Stimulated activated CD4-positive, alpha-beta T cell treated with anti-CD3 and anti-CD28 coated beads, TNF-alpha, amount 100 ng/mL, for 4 hours (primary cell): ENCODE measurements at places on chromosomes 5 and 9.

- no peak for DNase-seq
Observed at GRCh38 chr9:137426018-137426681, 3.0 kb downstream of the NOXA1 start.

DNA sequence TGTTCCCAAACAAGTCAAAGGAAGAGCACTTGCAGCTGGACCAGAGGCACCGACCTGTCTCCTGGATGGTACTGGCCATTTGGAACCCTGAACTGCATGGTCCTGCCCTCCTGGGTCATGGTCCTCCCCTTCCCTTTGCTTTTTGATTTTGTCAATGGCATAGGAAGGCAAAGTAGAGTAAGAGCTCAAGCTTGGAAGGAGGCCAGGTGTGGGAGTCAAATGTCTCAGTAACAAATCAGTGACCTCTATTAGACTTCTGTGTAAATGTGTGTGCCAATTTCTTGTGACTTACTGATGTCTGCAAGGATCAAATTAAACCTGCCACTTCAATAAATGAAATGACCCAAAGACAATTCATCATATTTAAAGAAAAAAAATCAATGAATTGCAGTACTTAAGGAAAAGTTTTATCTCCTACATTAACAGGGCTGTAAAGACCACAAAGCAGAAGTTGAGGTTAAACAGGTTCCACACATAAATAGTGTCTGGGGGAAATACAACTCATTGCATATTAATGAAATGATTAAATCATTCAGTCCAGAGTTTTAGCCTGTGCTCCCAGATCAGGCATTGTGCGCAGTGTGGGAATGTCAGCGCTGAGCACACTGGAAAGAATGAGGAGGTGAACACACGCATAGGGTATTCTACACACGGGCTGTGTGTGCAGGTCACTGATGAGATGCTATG, 32.7 kb downstream of the OSMR start:
- no peak for DNase-seq

- no peak for DNase-seq
Observed at GRCh38 chr5:955886-956761, 52.5 kb upstream of the NKD2 start.

DNA sequence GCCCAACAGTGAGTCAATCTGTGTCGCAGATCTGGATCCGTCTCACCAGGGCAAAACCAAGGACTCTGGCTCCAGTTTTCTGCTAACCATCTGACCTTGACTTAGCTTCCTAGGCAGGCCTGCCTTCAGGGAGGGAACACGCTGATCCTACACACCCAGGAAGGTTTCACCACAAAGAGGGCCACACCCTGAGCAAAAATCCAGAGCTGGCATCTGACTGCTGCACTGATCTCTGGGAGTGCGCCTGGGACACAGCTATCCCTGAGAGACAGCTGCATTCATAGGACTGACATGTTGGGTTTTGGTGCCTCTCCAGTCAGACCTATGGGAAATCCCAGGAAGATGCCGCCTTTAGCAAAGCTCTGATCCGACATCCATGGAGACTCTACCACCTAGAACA, 47.5 kb downstream of the CDK5RAP2 start:
- DNase-seq = no peak

DNA sequence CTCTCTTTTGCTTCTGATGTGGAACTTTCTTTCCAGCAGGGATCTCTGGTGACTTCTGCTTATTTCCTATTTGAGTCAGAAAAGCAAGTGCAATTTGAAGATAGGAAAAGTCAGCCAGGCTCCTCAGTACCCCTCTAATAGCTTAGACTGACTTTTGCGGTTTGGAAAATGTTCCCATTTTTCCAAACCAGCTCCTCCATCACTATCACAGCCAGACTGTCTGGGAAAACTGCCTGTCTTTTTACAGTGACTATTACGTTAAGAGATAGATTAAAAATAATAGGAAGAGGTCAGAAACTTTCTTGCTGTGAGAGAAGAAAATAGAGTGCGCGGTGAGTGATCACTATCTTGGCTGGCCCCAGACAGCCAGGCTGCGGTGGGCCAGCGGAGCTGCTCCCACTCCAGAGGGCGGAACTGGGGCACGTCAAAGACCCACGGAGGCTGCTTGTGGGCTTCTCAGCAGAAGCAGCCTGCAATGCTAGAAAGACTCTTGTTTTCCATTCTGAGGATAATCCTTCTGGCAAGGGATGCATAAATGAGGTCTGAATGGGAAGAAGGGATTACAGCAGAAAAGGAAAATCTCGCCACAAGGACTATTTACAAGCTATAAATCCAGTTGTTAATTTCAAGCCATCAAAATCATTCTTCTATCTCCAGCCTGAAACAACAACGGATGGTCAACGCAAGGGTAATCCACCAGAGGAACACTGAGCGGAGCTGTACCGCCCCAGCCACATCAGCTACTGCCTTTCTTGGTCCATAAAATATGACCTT, 151.0 kb upstream of the MSX2 start:
- DNase-seq = no peak

GRCh38 chr5:1318659-1319251, 23.9 kb upstream of the TERT start:
- no peak for DNase-seq

DNA sequence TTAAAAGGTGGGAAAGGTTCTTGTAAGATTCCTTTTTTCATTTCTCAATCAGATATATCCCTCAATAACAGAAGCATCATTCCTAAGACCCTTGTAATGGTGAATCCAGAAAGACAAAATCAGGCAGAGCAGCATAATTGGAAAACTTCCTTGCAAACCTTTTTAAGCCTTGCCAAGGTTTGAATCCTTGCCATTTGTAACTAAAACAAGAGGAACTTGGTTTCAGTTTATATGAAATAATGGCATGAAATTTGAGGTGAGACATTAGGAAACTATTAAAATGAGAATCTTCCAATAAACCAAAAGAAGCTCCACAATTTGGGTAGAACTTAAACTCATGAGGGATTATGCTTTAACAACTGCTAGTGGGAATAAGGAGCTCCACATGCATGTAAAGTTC, 384.7 kb upstream of the SMC2 start:
- DNase-seq = no peak

- DNase-seq = no peak
Observed at GRCh38 chr9:76528056-76528455, 69.1 kb downstream of the GCNT1 start.

DNA sequence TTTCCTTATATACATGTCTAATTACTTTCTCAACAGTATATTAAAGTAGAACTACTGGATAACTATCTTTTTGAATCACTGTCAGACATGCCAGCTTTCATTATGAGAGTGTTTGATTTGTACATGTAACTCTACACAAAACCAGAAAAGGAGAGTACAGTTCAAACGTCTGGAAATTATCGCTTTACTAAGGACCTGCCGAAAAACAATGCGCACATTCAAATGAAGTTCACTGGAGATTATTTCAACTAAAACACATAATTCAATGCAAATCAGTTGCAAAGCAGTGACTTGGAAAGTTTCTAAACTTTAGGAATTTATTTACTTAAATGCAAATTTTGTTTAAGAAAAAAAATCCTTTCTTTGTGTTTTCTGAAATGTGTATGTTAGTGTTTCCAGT, 942.5 kb downstream of the EFNA5 start:
- no peak for DNase-seq

DNA sequence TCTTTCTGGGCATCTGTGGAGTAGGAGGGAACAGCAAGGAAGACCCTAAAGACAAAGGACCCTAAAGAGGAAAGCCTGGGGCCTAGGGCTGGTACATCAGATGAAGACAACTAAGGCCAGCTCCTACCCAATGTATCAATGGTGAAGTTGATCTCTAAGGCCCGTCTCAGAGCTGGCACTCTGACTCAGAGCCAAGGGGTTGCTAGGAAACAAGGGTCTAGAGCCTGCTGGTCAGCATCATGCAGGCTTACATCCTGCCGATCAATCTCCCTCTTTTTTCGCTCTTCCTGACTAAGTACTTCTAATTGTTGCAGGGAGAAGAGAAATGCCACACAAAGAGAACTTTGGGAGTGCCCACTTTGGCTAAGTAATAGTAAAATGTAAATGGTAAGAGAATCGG, 26.2 kb downstream of the TRIM32 start:
- no peak for DNase-seq

DNA sequence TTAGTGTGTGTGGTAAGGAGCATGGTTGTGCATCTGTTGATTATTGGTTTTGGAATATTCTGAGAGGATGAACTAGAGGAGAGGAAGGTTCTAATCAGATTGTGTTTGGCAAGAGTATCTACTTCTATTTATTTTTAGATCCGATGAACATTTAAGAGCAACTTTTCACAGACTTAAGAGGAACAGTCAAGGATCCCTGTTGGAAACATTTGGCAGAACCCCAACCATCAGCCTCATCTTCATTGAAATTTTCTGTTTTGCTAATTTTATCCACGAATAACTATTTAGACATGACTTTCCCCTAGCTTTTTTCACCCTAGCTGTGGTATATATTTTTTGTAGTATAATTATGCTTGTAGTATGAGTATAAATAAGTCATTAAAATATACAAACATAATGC, 868.5 kb downstream of the MAT2B start:
- no peak for DNase-seq

- DNase-seq = no peak
Observed at GRCh38 chr5:131302506-131302905, 38.7 kb downstream of the CDC42SE2 start.

GRCh38 chr5:135951257-135951656, 3.5 kb downstream of the LECT2 start:
- DNase-seq = no peak

- DNase-seq = no peak
Observed at GRCh38 chr5:177314376-177315342, 3.0 kb upstream of the MXD3 start.

GRCh38 chr5:142181096-142181495, 72.5 kb downstream of the NDFIP1 start:
- no peak for DNase-seq

GRCh38 chr5:161299053-161299452, 247.5 kb downstream of the GABRB2 start:
- no peak for DNase-seq

DNA sequence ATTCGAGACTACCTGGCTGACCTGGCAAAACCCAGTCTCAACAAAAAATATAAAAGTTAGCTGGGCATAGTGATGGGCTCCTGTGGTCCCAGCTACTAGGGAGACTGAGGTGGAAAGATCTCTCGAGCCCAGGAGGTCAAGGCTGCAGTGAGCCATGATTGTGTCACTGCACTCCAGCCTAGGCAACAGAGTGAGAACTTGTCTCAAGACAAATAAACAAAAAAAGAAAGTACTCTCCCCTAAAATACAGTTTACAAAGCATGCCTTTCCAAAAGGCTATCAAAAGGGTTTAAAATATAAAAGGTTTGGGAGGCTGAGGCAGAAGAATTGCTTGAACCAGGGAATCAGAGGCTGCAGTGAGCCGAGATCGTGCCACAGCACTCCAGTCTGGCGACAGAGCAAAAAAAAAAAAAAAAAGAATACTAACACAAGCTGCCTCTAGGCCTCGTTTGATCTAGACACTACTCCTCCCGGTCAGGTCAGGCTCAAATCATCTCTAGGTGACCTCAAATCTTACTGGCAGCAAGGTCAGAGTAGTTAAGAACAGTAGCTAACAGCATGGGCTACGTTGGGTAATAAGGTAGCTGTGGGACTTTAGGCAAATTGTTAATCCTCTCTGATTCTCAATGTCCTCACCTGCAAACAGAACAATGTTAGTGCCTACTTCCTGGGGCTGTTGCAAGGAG, 9.3 kb downstream of the NAIF1 start:
- no peak for DNase-seq

DNA sequence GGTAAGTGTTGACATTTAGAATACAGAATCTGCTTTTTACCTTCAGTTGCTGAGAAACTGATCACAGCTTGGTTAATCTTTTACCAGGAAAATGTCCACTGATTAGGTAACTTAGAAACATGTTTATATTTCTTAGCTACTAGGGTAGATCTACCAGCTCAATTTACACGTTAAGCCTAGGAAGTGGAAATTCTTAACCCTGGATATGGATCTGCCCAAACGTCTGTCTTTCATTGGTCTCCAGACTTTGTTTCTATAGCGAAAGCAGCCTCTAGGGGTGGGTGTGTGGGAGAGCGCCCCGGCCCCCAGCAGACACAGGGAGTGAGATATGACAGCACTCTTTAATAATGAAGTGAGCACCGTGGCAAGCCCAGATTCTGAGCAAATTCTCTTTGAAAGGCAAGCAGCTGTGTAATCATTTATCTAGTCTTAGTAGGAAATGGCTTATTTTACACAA, 141.6 kb upstream of the ZNF608 start:
- DNase-seq = no peak

GRCh38 chr5:12099296-12099695, 195.1 kb upstream of the CTNND2 start:
- no peak for DNase-seq

- DNase-seq = peak; percentile 68
Observed at GRCh38 chr9:15510789-15511575, at the start of gene PSIP1. Gene PSIP1 (minus strand): TSS chr9:15510970. CDS start chr9:15510188, 782 bp downstream.

GRCh38 chr5:68408345-68408871, 192.9 kb downstream of the PIK3R1 start:
- no peak for DNase-seq

GRCh38 chr5:56447232-56447631, 214.1 kb upstream of the ANKRD55 start:
- DNase-seq = no peak

GRCh38 chr5:16457451-16457850, 8.1 kb downstream of the ZNF622 start:
- DNase-seq = no peak

DNA sequence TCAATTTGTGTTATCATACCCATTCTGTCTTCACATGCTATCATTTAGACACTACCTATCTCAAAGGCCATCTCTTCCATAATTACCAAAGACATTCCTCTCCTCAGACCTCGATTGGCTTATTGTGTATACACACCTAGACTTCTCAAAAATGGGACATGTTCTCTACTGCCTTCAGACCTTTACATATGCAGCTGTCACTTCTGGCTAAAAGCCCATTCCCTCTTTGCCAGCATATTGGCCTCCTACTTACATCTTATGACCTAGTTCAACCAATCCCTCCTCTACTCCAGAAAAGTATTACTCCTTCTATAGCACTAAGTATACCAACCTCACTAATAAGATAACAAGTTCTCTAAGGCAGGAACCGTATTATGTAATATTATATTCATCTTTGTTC, 84.4 kb downstream of the RAPGEF6 start:
- DNase-seq = no peak

DNA sequence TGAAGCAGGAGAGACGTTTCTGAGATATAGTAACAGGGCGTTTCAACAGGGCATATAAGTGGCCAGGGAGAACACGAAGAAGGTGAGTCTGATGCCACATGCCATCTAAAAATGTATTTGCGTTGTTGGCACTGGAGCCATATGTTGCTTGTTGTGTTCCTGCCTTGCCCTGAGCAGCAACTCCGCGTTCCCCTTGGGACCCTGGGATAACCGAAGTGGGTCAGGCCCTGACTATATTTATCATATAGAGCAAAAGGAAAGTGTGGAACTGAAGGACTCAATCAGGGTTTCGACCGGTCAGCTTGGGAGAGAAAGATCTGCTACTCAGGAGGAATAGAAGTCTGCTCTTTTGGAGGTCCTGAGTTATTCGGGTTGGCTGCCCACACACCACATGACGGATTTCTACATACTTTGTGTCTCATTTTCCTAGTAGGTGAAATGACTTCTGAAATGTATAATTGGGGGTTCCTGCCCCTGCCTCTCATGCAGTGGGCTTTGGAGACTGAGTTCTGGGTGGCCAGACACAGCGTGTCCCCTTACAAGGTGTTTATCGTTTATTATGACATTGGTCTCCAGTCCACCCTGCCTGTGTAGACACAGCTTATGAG, 3.0 kb downstream of the STC2 start:
- DNase-seq = no peak

- no peak for DNase-seq
Observed at GRCh38 chr5:179054036-179054785, 6.0 kb upstream of the ZNF354C start.
